ENCODE measurements at places on chromosomes 16 and 17. TPM values are rescaled to one million over a fixed set of nuclear protein-coding genes. Genes with fewer than 3 reads are reported as not detected.
A peak's percentile ranks its signal among the peaks of the same experiment; 100 is the strongest.

CDR2 gene
- 12.1 TPM for total RNA-seq

- H3K4me3 ChIP-seq = no peak overlapping the region
- no peak overlapping the region for H3K27ac ChIP-seq
- peaks cover 16% of the 10 kb centered on the region for H3K36me3 ChIP-seq
- no peak for DNase-seq
- H3K27me3 ChIP-seq = no peaks in the 10 kb centered on the region
These were observed 21.0 kb downstream of the CNP start for GRCh38 chr17:41987642-41988041.

GRCh38 chr16:62752854-62753253 is 716.6 kb upstream of the CDH8 start:
- no peaks in the 10 kb centered on the region for H3K36me3 ChIP-seq
- no peak overlapping the region for H3K27ac ChIP-seq
- no peak overlapping the region for H3K4me3 ChIP-seq
- no peaks in the 10 kb centered on the region for H3K27me3 ChIP-seq
- DNase-seq = no peak

DNA sequence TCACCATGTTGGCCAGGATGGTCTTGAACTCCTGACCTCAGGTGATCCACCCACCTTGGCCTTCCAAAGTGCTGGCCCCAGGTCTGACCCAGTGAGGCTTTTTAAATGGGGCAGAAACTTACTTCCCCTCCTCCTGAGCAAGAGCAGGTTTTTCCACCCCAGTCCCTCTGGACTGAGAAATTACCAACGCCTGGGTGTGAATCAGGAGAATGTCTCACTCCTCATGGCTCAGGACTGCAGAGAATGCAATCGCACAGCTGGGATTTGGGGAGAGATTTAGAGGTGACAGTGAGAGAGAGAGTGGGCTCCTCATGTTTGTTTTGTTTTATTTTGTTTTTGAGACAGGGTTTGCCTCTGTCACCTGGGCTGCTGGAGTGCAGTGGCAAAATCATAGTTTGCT is 203.6 kb downstream of the RAB11FIP4 start:
- peaks cover 4% of the 10 kb centered on the region for H3K36me3 ChIP-seq
- no peak for DNase-seq
- H3K27me3 ChIP-seq = no peaks in the 10 kb centered on the region
- no peak overlapping the region for H3K27ac ChIP-seq
- H3K4me3 ChIP-seq = no peak overlapping the region

CHST5 gene
- not detected for total RNA-seq

DNA sequence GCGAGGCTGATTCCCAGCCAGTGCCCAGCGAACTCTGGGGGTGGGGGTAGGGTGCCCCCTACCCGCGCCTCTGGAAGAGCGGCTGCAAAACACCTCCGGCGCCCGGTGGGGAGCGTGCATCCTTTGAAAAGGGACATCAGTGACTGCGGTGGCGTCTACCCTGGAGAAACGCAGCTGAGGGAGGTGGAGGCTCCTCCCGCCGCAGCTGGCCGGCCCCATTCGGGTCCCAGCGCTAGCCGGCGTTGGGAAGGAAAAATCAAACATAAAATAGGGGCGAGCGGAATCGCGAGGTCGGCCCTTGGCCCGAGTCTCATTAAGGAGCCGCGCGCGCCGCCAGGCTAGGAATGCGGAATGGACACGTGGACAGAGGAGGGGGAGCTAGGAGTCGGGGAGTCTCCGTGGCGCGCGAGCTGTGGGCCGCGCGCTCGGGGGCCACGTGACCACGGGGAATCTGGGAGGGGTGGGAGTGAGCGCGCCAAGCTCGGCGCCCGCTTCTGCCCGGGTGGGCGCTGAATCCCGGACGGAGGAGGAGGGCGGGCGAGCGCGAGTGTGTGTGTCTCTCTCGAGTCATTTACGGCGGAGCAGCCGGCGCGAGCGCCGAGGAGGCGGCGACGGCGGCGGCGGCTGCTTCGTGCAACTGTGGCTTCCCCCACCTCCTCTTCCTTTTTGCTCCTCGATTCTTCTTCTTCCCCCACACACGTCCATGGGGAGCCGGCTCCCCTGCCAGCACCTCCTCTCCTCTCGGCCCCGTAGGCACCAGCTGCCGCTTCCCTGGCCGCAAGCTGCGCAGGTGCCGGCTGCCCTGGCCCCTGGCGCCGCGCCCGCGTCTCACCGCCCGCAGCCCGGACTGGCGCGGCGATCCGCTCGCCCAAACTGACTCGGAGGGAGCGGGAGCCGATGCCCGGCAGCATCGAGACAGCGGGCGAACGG is at the start of gene TMEM132E:
Gene TMEM132E, plus strand, starts transcription at position 566 of the 930 bp plus-strand sequence. CDS start 1,495 bp downstream, outside the sequence.
- H3K4me1 ChIP-seq = peaks cover 19% of the 10 kb centered on the region
- peak within 1 kb of the TSS; percentile 37 for H3K4me3 ChIP-seq
- DNase-seq = no peak
- no peaks in the 10 kb centered on the region for H3K36me3 ChIP-seq
- peaks cover 8% of the 10 kb centered on the region for H3K27me3 ChIP-seq

LRRC75A gene
- 22.6 TPM for total RNA-seq

VTN gene
- 3,689 TPM for total RNA-seq

DNA sequence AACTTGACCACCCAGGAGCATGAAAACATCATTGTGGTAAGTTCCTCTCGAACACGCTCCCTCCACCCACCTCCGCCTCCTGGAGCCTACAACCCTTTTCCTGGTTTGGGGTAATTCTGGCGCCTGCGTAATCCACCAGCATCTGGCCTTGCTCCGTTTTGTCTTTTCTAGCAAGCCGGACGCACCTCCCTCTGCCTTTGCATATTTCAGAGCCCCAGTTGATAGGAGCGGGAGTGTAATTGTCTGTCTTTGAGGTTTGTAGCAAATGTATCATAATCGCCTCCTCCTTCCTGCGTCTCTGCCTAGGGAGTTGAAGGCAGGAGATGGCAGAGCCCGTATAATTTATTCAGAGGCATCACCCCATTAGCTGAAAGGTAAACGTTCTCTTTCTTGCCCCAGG is 121.3 kb upstream of the PLCG2 start:
- DNase-seq = no peak
- no peak overlapping the region for H3K4me3 ChIP-seq
- H3K4me1 ChIP-seq = peaks cover 13% of the 10 kb centered on the region
- H3K27ac ChIP-seq = no peak overlapping the region
- no peaks in the 10 kb centered on the region for H3K27me3 ChIP-seq

DNA sequence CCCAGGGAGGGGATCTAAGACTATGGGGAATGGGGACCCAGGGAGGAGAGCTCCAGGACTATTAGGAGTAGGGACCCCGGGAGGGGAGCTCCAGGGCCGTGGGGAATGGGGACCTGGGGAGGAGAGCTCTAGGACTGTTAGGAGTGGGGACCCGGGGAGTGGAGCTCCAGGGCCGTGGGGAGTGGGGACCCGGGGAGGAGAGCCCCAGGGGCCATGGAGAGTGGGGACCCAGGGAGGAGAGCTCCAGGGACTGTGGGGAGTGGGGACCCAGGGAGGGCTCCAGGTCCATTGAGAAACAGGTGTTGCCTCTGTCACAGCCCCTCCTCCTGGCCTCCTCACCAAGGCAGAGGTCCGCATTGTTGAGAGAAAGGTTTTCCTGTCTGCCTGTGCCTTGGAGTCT is 16.0 kb downstream of the MPRIP start:
- H3K27ac ChIP-seq = no peak overlapping the region
- no peaks in the 10 kb centered on the region for H3K27me3 ChIP-seq
- H3K36me3 ChIP-seq = peaks cover 2% of the 10 kb centered on the region
- no peak for DNase-seq
- H3K4me3 ChIP-seq = no peak overlapping the region
- H3K4me1 ChIP-seq = peaks cover 40% of the 10 kb centered on the region

DNA sequence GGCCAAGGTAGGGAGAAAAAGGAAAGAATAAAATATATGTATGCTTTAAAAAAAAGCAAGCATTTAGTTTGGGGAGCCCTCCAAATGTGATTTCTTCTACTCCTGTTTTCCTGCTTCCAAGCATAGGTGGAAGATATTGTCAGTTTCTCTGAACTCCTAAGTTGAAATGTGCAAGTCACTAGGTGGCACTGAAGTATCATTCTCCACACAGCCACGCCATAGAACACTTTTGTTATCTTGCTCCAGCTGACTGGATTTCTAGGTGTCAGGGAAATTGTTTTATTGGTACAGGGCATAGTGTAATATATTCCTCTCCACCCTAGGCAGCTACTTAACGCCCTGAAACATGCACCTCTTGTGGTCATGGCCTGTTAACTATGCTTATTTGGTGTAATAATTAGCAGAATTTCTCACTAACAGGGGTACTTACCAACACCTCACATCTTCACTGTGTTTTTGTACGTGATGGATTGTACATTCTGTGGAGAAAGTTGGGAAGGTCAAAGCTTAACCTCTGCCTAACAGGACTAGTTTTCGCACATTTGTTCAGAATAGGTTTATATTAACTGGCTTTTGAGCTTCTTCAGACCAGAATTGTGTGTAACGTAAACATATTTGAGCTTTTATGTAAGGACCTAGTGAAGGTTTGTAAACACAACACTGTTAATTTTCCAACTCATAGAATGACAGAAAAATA is 69.3 kb downstream of the FTO start:
- H3K4me3 ChIP-seq = no peak overlapping the region
- H3K4me1 ChIP-seq = peaks cover 34% of the 10 kb centered on the region
- H3K36me3 ChIP-seq = no peaks in the 10 kb centered on the region
- no peaks in the 10 kb centered on the region for H3K27me3 ChIP-seq

- DNase-seq = no peak
- H3K27ac ChIP-seq = no peak overlapping the region
These were observed 157.1 kb upstream of the WSCD1 start for GRCh38 chr17:5913032-5913531.

GRCh38 chr16:57941016-57941664 is 29.8 kb downstream of the CNGB1 start:
- H3K4me3 ChIP-seq = no peak overlapping the region
- peaks cover 9% of the 10 kb centered on the region for H3K4me1 ChIP-seq
- DNase-seq = no peak
- no peak overlapping the region for H3K27ac ChIP-seq

- H3K27ac ChIP-seq = no peak overlapping the region
- H3K36me3 ChIP-seq = peaks cover 3% of the 10 kb centered on the region
- no peaks in the 10 kb centered on the region for H3K27me3 ChIP-seq
- DNase-seq = no peak
These were observed 18.8 kb downstream of the FOXF1 start for GRCh38 chr16:86529160-86529559.

GRCh38 chr17:75652934-75653549 is 13.9 kb downstream of the RECQL5 start:
- H3K27me3 ChIP-seq = no peaks in the 10 kb centered on the region
- H3K4me3 ChIP-seq = no peak overlapping the region
- no peak overlapping the region for H3K27ac ChIP-seq
- H3K4me1 ChIP-seq = no peaks in the 10 kb centered on the region

- H3K27ac ChIP-seq = peak overlapping the region; percentile 95
- H3K4me1 ChIP-seq = peaks cover 51% of the 10 kb centered on the region
- H3K4me3 ChIP-seq = no peak overlapping the region
- no peaks in the 10 kb centered on the region for H3K36me3 ChIP-seq
- H3K27me3 ChIP-seq = no peaks in the 10 kb centered on the region
These were observed 25.8 kb upstream of the KLHDC4 start for GRCh38 chr16:87791295-87792204.

GRCh38 chr16:80573700-80574120 is 32.9 kb downstream of the DYNLRB2 start:
- H3K27me3 ChIP-seq = no peaks in the 10 kb centered on the region
- no peak overlapping the region for H3K27ac ChIP-seq
- H3K4me3 ChIP-seq = no peak overlapping the region
- peaks cover 17% of the 10 kb centered on the region for H3K4me1 ChIP-seq
- H3K36me3 ChIP-seq = no peaks in the 10 kb centered on the region

ALOXE3 gene
- total RNA-seq = not detected

DNA sequence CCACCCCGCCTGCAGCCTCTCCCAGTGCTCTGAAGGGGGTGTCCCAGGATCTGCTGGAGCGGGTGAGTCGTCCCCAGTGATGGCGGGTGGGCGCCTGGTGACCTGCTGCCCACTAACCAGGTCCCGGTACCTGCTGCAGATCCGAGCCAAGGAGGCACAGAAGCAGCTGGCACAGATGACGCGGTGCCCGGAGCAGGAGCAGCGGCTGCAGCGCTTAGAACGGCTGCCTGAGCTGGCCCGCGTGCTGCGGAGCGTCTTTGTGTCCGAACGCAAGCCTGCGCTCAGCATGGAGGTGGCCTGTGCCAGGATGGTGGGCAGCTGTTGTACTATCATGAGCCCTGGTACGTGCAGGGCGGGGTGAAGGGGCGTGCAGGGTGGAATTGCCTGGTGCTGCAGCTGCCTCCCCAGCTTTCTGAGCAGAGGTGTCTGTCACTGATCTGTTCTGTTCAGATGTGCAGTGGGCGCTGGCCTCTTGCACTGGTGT is 3.6 kb downstream of the CDT1 start:
- no peak overlapping the region for H3K27ac ChIP-seq
- H3K4me3 ChIP-seq = no peak overlapping the region
- no peak for DNase-seq

EVPLL gene
- total RNA-seq = 1.0 TPM

CCDC43 gene
- total RNA-seq = 8.6 TPM

DNA sequence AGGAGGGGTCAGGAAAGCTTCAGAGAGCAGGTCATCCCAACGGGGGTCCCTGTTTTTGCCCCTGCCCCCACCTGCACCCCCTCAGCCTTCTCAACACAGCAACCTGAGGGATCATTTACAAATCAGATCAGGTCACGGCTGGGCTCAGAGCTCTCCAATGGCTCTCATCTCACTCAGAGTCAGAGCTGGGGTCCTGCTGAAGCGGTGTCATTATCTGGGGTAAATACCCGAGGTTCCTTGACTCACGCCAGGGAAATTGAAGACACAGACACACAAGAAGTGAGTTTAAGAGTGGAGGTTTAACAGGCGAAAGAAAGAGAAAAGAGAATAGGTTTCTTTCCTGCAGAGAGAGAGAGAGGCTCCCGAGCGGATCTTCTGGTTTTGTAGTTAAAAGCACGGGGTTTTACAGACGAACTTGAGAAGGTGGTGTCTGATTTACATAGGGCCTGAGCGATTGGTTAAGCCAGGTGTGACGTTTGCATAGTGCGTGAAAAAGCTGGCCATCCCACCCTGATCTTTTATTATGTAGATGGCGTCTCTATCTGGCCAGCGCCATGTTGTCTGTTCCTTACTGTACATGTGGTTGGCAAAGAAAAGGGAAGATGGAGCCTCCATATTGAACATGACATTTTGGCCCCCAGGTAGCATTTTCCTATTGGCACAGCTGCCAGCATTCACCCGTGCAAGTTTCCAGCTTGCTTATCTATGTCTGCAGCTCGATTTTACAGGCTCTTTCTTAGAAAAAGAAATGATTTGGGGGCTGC is 51.4 kb downstream of the WSB1 start:
- no peak overlapping the region for H3K27ac ChIP-seq
- H3K27me3 ChIP-seq = no peaks in the 10 kb centered on the region
- H3K36me3 ChIP-seq = no peaks in the 10 kb centered on the region
- no peak for DNase-seq
- H3K4me1 ChIP-seq = peaks cover 6% of the 10 kb centered on the region

CBLN1 gene
- not detected for total RNA-seq

ACBD4 gene
- total RNA-seq = 4.4 TPM

CDH3 gene
- total RNA-seq = 0.19 TPM

WNT9B gene
- total RNA-seq = 0.14 TPM

- no peak for DNase-seq
- H3K4me1 ChIP-seq = no peaks in the 10 kb centered on the region
- H3K27ac ChIP-seq = no peak overlapping the region
- H3K27me3 ChIP-seq = no peaks in the 10 kb centered on the region
- H3K4me3 ChIP-seq = no peak overlapping the region
These were observed 14.0 kb downstream of the ADGRG1 start for GRCh38 chr16:57642160-57643135.

GRCh38 chr16:10579575-10579964 is 828 bp downstream of the EMP2 start:
- no peak for DNase-seq
- peak overlapping the region; percentile 86 for H3K4me3 ChIP-seq
- no peak overlapping the region for H3K27ac ChIP-seq
- no peaks in the 10 kb centered on the region for H3K27me3 ChIP-seq
- peaks cover 13% of the 10 kb centered on the region for H3K4me1 ChIP-seq

- DNase-seq = no peak
- no peaks in the 10 kb centered on the region for H3K27me3 ChIP-seq
- H3K27ac ChIP-seq = no peak overlapping the region
- H3K4me1 ChIP-seq = peaks cover 17% of the 10 kb centered on the region
- H3K4me3 ChIP-seq = no peak overlapping the region
These were observed 9.6 kb downstream of the GSE1 start for GRCh38 chr16:85622683-85623082.

Measured in liver (tissue), 10 donors.